ENCODE measurements at places on chromosomes 7 and 10. TPM values are rescaled to one million over a fixed set of nuclear protein-coding genes. Genes with fewer than 3 reads are reported as not detected.

DNA sequence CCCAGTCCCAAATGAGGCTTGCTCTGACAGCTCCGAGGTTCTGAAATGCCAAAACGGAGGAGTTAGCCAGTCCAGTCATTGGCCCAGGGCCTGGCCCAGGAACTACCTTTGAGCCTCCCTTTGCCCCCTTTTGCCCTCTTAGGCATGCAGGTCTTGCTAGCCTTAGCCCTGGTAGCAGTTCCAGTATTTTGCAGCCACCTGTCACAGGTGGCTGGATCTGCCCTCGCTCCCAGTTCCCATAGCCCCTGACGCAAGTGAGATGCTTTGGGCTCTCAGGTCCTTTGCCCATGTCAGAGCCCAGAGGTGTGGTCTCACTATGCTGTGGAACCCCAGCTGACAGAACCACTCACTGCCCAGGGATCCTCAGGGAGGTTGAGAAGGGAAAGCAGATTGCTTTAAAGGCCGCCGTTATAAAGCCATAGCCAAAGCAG lies 42.0 kb downstream of the GPRIN2 start:
- DNase-seq = peak; percentile 15

- no peak for DNase-seq
Measured at GRCh38 chr7:91033574-91033973, 230.7 kb upstream of the FZD1 start.

- DNase-seq = no peak
Measured at GRCh38 chr10:33321516-33321915, 13.0 kb downstream of the NRP1 start.

DNA sequence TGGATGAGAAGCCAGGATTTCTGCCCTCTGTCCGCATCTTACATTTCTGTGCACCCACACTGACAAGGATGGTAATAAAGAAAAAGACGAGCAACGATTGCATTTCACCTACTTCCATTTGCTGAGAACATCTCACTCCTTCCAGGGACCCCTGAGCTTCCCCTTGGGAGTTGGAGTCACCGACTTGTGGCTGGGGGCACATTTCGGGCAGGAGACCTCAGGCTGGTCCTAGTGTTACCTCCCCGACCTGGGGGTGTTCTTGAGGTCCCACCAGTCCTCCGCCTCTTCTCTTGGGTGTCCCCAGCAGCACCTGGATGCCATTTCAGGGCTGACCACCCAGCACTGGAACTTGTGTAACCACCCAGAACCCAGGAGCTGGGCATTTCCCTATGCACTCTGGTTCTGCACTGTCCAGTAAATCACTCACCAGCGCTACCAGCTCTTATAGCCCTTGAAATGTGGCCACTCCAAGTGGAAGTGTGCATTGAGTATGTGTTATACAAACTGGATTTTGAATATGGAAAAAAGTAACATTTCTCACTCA lies 84.9 kb downstream of the LANCL2 start:
- DNase-seq = no peak

DNA sequence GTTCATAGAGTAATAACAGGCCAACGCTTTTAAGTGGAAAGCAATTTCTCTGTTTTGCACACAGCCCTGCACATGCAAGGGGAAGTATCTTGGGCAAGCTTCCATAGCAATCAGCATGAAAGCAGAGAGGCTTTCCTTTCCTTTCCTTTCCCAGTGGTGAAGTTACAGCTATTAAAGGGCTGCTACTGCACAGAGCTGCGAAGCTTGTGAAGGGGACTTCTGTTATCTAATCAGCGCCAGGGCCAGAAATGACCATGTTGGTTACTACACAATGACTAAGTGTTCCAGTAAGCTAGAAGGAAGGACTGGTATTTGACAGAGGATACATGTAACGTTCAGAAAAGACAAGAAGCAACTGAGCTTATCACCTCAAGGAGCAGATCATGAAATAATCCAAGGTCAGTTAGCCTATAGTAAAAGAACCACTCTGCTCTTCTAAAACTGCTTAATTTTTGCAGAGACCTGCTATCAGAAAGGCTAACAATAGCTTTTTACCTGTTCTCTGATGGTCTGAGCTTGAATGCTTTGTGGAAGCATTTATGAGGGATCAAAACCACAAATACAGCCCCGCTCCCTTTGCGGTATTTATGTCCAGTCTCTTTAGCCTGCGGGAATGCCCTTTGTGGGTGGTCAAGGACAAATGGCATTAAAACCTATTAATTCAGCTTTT lies 45.9 kb downstream of the SGMS1 start:
- DNase-seq = no peak

- DNase-seq = no peak
Measured at GRCh38 chr7:128115336-128115820, 84.1 kb upstream of the LRRC4 start.

GRCh38 chr7:28792858-28793257 lies 165.3 kb downstream of the TRIL start:
- DNase-seq = no peak

DNA sequence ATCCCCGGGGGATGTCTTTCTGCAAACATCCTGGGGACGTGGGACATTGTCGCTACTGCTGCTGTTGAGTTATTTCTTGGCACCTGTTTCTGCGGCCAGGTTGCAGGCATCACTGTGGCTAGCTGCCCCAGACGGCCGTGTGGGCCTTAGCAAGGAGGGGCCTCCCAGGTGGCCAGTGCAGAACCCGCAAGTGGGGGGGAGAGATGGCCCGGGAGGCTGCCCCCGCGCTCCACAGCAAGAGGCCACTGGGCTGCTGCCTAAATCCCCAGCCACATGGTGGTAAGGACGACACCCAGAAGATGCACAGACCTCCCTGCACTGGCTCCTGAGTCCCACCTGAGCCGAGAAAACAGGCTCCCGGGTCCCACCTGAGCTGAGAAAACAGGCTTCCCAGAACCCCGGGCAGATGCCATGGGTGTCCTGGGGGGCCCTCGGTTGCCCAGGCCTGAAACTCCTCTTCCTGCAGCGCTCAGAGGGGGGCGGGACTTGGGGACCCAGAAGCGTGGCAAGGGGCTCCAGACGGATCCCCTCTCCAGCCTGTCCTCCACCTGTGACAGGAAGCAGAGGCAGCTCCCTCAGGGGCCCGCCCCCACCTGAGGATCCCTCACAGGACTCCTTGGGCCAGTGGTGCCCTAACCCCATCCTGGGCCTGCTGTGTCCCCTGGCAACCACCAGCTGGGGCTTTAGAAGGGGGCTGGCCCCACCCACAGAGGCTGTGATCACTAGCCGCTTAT lies 952 bp upstream of the MAFK start:
- no peak for DNase-seq

- DNase-seq = no peak
Measured at GRCh38 chr7:114293289-114294012, 121.2 kb upstream of the FOXP2 start.

DNA sequence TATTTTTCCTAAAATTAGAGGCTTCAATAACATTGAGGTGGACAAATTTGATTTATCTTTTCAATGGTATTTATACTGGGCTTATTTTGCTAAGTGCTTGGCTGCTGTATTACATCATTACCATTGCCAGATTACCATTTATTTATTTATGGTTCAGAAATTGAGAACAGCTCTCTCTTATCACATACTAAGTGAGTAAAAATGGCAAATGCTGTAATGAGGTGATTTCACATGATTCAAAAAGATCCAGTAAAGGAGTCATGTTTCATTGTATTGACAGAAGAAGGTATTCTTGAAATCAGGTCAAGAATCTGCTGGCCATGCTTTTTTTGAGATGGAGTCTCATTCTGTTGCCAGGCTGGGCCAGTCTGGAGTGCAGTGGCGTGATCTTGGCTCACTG lies 322.6 kb downstream of the KIF20B start:
- DNase-seq = no peak

GRCh38 chr10:60171436-60172013 lies 218.2 kb downstream of the ANK3 start:
- DNase-seq = no peak

DNA sequence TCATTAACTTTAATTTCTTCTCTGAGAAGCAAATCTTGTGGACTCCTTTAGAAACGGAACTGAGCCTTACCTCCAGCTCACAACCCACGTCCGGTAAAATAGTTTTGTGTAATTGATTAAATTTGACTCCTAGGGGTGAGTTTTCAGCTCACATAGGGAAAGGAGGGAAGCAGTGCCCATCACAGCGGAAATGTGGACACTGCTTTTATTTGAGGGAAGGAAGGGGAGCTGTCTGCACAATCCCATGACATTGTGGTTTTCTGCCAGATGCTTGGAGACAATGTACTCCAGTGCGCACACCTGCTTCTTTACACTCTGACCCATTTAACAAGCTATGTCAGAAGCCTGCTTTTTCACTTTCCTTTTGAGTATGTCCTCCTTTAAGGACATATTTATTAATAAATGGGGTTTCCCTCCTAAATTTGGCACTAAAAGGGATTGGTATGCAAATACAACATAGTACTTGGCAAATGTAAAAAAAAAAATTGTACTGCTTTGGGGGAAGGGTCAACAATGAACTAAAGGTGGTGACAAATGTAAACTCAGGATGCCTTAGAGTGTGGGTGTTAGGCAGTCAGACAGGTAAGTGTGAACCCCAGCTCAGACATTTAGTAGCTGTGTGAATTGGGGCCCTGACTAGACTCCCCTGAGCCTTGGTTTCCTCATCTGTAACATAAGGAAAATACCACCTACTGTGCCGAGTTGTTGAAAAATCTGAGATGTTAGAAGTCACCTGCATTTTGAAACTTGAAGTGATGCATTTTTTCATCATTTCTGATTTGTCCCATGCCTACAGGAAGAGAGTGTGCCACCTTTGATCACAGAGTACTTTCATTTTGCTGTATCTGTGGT lies 90.2 kb upstream of the KLF6 start:
- no peak for DNase-seq

GRCh38 chr10:38174336-38174735 lies 80.2 kb downstream of the ZNF37A start:
- DNase-seq = no peak

DNA sequence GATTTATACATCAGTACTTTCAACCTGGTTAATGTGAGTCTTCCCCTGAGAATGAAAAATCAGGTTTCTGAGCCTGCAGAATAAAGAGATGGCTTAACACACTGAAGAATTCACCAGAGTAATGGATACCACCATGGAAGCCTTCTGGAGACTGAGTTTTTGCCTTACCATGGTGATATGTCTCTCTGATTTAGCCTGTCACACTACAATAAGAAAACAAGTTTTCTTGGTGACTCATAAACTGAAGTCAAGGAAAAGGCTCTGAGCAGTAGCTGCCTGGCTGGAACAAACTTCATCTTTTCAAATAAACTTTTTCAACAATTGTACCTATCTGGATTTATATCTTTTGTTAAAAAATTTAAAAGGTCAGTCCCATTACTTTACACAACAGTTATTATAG lies 229.0 kb downstream of the PRPF18 start:
- no peak for DNase-seq

GRCh38 chr7:27434756-27435400 lies 192.3 kb downstream of the EVX1 start:
- DNase-seq = no peak

DNA sequence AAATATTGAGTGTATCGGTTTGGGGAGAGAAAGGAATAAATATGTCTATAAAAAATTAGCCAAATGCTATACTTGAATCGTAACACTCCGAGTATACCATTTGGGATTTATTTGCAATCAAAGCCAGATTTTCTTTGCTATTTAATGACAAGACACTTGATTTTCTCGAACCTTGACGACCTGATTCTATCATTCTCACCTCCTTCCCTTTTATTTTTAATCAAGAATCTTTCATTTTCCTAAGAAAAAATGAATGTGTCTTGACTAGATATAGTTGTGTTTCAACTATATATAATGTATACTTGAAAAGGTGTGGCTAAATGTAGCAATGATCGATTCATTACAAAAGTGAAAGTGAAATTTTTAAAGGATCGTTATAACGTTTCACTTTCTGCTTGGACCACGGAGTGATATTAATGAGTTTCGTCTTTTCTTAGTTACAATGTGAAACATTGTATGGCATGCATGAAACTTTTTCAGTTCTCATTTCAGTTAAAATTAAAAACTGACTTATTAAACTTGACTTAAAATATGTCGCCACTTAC lies 562 bp downstream of the NUB1 start:
- DNase-seq = no peak

DNA sequence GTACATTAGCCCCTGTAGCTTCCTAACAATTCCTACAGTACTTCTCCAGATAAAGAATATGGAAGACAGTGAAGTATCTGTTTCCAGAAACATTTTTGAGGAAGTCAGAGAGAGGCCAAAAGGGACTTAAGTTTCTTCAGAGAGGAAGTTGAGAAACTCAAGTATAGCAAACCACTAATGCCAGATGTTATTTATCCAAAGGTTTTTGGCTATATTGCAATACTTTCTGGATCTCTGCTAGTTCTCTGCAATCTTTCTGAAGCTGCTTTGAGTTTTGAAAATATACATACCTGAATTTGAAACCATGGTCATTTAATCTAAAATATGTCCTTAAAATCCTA lies 64.7 kb downstream of the BICC1 start:
- no peak for DNase-seq

- peak; percentile 66 for DNase-seq
Measured at GRCh38 chr10:35635576-35635975, 6.5 kb downstream of the FZD8 start.

DNA sequence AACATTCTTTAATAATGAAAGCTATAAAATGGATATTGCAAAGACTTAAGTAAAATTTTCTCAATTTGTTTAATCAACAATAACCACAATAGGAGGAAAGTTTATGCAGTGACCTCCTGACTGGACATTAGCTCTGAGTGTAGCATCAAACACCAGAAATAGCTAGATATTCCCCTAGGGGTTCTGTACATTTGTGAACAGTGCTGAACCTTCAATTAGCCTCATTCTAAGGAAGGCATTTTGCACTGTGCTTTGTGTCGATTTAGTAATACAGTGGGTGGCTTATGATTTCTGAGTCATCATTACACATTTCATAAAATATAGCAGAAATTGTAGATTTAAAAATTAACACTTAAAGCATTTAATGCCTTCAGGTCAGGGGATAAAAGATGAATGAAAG lies 367.3 kb upstream of the PCDH15 start:
- no peak for DNase-seq

DNA sequence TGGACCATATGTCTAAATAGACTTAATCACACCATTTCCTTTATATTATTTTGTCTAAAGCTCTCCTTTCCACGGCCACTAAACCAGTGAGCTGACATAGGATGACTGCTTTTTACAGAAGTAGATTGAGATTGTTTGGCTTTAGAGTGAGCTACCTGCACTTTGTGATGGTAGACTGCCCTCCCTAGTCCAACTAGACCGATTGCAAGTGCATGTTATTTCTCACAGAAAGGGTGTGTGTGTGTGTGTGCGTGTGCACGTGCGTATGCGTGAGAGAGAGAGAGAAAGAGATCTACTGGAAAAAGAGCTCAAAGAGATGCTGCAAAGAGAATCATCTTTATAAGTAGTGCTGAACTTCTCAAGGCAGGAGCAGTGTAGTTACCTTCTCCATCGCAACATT lies 60.7 kb downstream of the VCL start:
- DNase-seq = peak; percentile 42

Gene AS3MT
- 0.68 TPM for total RNA-seq

Gene VWC2
- total RNA-seq = not detected

Gene GHRHR
- not detected for total RNA-seq

Gene OPN1SW
- total RNA-seq = not detected

Gene SLIT1
- 0.70 TPM for total RNA-seq

All from activated CD8-positive, alpha-beta T cell treated with anti-CD3 and anti-CD28 coated beads, Interleukin-2, amount 10 ng/mL, durations not matched to agents 7 days and 5 days (primary cell).